Activated CD4-positive, alpha-beta T cell treated with anti-CD3 and anti-CD28 coated beads, Interleukin-2, Interleukin-4, amounts not matched to agents 100 ng/mL and 50 ng/mL, durations not matched to agents 16 hours and 8 hours (primary cell): ENCODE measurements at places on chromosomes 3 and 15.
A peak's percentile ranks its signal among the peaks of the same experiment; 100 is the strongest.

DNA sequence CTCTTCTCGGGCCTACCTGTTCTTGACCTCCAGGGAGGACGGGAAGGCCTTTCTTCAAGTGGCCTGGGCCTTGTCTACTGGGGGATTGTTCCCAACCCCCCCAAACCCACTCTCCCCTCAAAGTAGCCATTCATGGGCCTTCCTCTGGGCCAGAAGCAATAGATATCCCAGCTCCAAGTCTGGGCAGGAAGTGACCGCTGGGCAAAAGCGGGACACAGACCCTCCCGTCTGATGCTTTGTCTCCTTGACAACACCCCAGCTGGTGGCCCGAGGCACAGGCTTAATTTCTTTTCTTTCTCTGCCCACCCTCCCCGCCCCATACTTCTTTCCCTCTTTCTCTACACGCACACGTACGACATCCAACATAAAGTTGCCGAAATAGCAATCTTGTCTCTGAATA lies 41.4 kb upstream of the FEZF2 start:
- DNase-seq, result no peak

DNA sequence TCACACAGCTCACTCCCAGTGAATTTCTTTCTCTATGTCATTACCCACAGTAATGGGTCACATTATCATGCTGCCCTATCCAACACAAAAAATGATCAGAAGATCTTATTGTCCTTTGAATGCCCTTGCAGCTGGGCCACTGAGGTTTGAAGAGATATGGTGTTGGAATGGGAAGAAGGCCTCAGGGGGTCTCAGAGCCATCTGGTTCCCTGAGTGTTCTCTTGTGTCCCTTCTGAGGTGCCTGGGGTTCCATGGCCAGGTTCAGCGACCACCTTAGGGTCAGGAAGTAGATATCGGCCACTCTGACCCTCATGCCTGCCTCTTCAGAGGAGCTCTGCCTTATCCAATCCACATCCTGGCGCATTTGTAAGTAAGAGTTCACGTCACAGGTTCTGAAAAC lies 232.3 kb downstream of the TJP1 start:
- DNase-seq, result no peak

DNA sequence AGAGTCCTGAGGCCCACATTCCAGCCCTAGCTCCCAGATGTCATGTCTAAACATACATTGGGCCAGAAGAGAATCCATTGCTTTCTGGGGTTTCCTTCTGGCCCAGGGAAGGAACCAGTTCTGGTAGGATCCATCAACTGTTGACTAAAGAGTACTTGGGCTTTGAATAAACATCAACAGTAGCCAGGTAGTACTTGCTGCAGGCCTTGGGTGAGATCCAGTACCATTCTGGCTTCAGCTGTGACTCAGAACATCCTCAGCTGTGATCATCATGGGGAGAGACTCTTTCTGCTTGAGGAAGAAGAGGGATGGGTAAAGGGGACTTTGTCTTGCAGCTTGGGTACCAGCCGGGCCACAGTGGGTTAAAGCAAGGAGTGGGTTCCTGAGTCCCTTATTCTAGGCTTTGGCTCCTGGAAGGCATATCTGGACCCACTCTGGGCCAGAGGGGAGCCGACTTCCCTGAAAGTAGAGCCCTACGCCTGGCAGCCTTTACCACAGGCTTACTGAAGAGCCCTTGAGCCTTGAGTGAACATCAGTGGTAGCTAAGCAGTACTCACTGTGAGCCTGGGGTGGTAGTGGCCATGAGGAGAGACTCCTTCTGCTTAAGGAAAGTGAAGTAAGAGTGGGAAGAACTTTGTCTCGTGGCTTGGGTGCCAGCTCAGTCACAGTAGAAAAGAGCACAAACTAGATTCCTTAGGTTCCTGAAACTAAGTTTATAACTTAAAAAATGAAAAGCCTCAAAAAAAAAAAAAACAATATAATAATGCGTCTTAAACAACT lies 128.3 kb downstream of the GOLIM4 start:
- DNase-seq, result no peak

DNA sequence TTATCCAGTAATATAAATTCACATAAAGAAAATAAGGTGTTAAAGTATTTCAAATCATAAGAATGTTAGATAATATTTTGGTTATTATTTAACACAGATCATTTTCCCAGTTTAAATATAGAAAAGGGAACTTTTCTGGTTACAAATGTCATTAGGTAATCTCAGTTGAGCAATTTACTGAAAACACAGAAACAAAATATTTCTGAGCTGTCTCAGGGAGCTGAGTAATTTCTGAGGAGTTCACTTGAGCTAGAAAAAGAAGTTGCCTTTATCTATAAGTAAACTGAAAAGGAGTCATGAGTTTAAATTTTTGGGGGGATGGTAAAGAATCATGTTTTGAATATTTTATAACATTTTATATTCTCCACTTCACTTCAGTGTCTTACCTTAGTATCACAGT lies 855.4 kb upstream of the ARPP21 start:
- no peak for DNase-seq

DNA sequence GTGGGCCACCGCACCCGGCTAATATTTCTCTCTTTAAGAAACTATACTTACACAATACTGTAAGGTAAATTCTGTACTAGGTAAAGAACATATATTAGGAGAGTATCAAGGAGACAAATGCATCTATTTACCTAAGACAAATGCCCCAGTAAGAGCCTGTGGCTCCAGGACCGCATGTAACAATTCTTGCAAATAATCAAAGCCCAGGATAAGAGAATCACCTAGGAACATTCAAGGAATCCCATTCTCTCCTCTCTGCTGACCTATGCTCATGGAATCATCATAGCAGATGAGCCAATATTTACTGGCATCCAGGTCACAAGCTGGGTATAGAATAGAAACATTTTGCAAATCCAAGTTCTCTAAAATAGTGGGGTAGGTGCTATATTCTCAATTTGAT lies 347.7 kb downstream of the FOXP1 start:
- no peak for DNase-seq

GRCh38 chr3:42102571-42102970 lies 11.4 kb downstream of the TRAK1 start:
- DNase-seq, result no peak

GRCh38 chr15:87846746-87847145 lies 409.8 kb downstream of the NTRK3 start:
- DNase-seq, result no peak

DNA sequence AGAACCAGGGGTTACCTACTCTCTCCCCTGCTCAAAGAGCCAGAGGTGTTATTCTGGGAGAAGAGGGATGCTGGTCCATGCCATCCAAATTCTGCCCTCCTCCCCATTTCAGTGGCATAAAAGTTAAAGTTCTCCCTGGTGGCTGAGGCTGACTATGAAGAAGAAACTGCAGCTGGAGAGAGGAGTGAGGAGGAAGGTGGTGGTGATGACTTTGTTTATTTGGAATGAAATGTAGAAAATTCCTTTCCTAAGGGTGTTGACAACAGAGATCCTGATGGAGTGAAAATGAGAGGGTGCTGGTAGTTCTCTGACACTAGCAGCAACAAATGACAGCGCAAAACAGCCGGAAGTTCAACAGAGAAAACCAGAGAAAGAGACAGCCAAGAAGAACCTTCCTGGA lies 100.4 kb downstream of the PCCB start:
- DNase-seq, result no peak

- DNase-seq, result no peak
Observed at GRCh38 chr3:117885011-117885441, 1149.6 kb downstream of the IGSF11 start.

DNA sequence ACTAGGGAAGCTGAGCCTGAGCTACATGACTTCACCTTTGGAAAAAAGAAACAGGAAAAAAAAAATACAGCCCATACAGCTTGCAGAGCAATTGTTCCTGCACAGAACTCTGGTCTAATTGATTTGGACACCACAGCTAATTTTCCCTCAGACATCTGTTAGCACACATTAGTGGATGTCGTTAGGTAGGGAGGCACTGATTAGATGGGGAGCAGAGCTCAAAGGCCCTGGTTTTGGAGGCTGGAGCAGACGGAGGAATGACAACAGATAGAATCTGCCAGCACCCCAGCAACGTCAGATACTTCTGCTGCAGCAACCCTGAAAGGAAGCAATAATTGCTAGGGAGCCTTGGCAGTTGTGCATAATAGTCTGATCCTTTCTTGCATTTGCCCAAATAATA lies 398.9 kb downstream of the LSAMP start:
- no peak for DNase-seq

- no peak for DNase-seq
Observed at GRCh38 chr15:90173372-90173771, 27.8 kb upstream of the SEMA4B start.

GRCh38 chr3:77137559-77137958 lies 97.7 kb downstream of the ROBO2 start:
- no peak for DNase-seq

- DNase-seq, result no peak
Observed at GRCh38 chr15:68379759-68380290, 52.1 kb downstream of the ITGA11 start.

DNA sequence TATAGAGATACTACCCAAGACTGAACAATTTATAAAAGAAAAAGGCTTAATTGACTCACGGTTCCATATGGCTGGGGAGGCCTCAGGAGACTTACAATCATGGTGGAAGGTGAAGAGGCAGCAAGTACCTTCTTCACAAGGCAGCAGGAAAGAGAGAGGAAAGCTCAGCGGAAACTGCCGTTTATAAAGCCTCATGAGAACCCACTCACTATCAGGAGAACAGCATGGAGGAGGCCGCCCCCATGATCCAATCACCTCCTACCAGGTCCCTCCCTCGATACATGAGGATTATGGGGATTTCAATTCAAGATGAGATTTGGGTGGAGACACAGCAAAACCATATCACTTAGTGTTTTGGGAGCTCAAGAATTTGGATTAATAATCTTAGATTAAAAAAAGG lies 240.2 kb downstream of the UACA start:
- no peak for DNase-seq

GRCh38 chr3:14132120-14132519 lies 7.3 kb downstream of the TMEM43 start:
- DNase-seq, result no peak

- DNase-seq, result no peak
Observed at GRCh38 chr15:69491038-69491505, 38.5 kb downstream of the RPLP1 start.

- DNase-seq, result no peak
Observed at GRCh38 chr15:61227950-61228936, 859 bp downstream of the RORA start.

DNA sequence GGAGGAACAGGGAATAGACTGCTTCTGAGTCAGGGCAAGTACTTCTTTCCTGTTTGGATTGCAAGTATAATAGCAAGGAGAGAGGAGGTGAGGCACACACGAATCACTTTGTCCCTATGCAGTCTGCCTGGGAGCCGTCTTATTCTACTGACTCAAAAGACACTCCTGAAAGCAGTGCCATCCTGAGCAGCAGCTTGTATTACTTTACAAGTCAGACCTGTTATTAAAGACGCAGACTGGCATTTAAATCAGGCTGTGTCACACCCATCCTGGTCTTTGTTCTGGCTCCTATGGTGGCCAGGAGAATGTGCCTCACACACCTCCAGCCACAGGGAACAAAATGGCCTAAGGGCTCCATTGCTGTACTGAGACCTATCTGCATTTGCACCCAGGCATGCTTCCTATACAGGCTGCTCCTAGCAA lies 17.9 kb upstream of the SQOR start:
- DNase-seq, result no peak

DNA sequence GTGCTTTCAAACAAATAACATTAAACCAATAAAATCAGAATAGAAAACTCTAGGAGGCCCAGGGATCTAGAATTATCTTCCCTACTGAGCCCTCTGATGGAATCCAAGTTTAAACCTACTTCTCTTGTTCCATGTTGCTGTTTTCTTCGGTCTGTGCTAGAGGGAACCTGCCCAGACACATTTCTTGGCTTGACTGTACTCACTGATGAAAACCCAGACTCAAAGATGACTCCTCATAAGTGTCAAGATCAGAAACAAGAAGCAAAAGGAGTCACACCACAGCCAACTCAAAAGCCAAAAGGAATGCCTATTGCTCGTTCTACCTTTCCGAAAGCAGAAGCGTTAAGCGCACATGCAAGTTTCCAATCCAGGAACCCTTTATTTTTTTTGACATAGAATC lies 31.6 kb downstream of the SCAP start:
- no peak for DNase-seq

GRCh38 chr3:177262396-177262795 lies 65.1 kb upstream of the TBL1XR1 start:
- DNase-seq, result no peak

DNA sequence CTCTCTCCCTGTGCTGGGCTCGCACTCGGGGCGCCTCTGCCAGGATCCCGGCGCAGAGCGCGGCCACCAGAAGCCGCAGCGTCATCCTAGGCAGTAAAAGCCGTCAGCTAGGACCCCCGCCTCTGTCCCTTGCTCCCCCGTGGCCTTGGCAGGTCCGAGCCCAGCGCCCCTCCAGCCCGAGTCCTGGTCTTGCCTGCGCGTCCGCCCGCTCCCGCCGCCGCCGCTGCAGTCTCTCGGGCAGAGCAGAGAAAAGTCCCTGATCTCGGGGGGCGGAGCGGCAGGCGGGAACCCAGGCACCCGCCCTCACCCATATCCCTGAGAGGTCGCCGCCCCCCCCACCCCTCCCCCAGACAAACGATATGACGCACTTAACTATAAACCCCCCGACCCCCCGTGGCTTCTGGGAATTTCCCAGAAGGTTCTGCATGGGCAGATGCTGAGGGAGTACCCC lies at the start of gene COL7A1:
Gene COL7A1, minus strand, starts transcription at position 255 of the 451 bp plus-strand sequence. Its CDS starts 170 bp downstream, at position 85.
- DNase-seq, result no peak

DNA sequence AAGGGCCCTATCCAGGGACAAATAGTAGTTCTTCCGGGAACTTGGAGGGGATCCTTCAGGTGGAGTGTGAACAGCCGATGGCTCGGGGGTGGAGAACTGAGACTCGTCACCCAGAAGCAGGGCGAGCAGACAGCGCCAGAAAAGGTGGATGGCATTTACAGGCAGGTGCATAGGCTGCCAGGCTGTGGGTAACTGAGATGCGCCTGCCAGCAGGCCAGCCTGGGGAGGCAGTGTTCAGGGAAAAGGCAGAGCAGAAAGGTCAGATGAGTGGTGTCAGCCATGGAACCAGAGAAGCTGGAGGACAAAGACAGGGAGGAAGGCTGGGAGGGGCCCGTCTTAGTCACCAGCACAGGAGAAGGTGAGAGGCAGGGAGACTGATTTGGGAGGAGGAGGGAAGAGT lies 53.0 kb upstream of the SEC22A start:
- no peak for DNase-seq

DNA sequence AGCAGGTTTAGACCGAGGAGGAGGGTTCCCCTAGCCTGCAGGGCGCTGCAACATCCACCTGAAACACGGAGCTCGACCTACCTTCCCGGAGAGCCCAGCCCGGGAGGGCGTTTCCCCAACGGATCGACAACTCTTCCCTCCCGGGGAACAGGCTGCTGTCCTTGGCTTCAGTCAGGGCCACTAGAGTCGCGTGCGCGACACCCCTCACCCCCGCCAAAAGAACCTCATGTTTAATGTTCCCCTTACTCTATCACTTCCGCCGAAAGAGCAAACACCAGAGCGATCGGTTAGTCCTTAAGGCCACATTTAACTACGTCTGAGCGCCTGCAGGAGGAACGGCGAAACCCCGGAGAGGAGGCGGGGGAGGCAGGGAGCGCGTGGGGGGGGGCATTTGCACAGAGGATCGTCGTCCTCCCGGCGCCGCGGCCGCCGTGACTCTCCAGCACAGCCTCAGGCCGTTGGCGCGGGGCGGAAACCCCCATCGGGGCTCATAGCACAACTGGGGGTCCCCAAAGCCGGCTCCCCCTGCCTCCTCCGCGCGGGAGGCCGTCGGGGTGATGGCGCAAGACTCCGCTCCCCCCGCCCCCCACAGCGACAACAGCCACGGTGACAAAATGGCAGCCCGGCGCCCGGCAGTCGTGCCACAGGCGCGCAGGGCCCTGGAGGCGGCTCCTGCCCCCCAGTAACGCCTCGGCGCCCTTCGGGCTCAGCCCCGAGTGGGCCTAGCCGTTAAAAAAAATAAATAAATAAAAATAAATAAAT lies 3.2 kb downstream of the ANP32A start:
- DNase-seq, result peak; percentile 68

- no peak for DNase-seq
Observed at GRCh38 chr3:21718943-21719591, 31.9 kb downstream of the ZNF385D start.
